ENCODE measurements at places on chromosomes 16 and 17.

DNA sequence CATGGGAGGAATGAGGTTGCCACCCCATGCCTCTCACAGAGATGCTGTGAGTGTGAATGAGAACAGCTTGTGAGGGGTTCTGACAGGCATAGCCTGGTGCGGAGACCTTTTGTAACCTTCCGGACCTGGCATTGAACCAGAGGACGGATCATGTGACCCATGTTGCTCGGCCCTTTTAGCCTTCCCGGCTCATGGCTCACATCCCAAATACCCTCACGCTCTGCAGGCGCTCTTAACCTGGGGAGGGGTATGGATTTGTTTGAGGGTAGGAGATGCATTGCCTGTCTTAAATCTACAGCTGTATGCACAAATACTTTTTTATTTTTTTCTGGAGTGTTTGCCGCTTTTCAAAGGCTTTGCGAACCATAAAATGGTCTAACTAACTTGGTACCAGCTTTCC lies 102.4 kb upstream of the CRHR1 start:
- no peak for DNase-seq

- no peak for DNase-seq
Observed at GRCh38 chr17:77145612-77146245, 5.0 kb downstream of the SEC14L1 start.

DNA sequence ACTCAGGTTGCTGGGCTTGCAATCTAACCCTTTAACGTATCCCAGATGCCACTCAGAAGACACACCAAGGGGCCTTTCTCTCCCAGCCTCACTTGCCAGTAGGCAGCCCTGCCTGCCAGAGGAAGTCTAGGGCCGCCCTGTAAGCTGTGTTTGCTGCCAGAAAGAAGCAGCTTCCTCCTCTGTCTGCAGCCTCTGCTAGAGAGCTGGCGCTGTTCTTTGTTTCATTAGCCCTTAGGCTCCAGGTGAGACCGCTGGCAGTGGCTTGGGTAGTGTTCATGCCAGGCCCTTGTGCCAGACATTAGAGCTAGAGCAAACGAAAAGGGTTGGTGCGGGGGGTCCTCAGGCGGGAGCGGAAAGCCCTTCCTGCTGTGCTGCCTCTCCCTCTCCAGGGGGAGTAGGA lies 8.9 kb downstream of the CTRL start:
- DNase-seq = no peak

DNA sequence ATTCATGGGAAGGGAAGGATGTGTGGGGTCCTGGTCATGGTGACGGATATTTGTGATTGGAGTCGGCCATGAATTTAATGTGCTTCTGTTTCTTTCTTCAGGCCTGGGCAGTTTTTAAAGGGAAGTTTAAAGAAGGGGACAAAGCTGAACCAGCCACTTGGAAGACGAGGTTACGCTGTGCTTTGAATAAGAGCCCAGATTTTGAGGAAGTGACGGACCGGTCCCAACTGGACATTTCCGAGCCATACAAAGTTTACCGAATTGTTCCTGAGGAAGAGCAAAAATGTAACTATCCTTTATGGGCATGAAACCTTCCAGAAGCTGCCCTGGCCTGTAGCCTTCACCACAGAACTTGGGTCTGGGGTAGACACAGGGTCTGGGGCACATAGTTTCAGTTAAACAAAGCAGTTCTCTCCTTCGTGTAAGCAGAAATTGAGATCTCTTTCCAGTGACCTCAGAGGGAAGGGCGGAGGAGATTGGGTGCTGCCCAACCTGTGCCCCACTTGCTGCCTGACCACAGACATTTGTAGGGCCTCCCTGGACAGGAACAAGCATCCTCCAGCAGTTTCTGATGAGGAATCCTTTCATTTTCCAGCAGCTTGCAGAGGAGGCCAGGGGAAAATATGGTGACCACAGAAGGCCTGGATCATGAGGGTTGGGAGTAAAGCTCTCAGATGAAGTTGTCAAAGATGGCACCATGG lies 10.1 kb downstream of the IRF8 start:
- no peak for DNase-seq

- no peak for DNase-seq
Observed at GRCh38 chr16:83870830-83871229, 28.1 kb upstream of the MLYCD start.

DNA sequence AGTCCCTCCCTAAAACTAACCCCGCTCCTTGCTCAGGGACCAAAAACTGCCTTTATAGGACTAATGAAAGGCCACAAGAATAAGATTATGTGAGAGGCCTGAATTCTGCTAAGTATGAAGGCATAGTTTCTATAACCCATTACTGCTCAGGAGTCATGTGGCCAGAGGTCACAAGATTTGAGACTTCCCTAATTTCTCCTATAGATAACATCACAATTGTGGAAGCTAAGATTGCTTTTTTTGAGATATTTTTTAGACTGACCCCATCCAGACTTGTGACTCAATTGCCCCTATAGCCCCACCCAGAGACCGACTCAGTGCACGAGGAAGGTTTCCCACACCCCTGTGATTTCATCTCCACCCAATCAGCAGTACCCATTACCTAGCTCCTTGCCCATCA lies 504.1 kb upstream of the GOT2 start:
- no peak for DNase-seq

DNA sequence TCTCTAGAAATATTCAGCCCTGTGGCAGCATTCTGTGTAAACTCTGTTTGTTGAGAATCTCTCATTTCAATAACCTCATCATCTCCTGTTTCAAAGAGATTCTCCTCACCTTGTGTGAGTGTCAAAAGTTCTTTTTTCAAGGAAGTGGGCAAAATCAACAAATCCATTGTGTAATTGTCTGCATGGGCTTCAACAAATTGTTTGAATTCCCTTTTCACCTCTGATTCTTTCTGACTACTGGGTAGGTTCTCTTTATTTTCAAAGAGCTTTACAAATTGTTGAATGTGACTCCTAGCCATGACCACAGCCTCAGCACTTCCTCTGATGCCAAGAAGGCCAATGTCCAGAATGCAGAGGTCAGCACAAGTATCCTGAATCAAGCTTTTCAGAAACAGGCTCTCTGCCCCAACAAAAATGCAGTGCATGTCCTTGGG lies 48.0 kb downstream of the N4BP1 start:
- no peak for DNase-seq

- DNase-seq = no peak
Observed at GRCh38 chr16:1237990-1238389, 2.5 kb upstream of the TPSAB1 start.

GRCh38 chr17:6666077-6666521 lies 14.5 kb downstream of the C17orf100 start:
- DNase-seq = peak; percentile 87

- no peak for DNase-seq
Observed at GRCh38 chr16:2038382-2039231, 9.0 kb downstream of the NTHL1 start.

GRCh38 chr17:48486557-48486956 lies 44.3 kb downstream of the HOXB1 start:
- no peak for DNase-seq

GRCh38 chr17:57337390-57337789 lies 81.1 kb downstream of the MSI2 start:
- no peak for DNase-seq

GRCh38 chr16:72357910-72358309 lies 186.0 kb upstream of the PMFBP1 start:
- no peak for DNase-seq

DNA sequence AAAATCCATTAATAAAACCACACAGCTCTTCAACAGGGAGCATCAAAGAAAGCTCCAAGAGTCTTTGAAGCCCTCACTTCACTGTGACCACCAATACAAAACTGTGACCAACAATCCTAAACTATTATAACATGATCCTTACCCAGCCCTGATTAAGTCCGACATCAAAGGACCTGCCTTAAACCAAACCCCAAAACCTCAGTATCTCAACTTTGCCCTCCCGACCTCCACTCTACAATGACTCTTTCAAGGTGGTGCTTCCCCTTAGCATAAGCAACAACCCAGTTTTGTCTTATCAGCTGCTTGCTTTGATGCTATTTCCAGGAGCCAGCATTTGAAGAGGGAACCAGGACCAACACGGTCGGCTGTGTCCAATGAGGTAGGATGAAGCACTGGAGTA lies 8.5 kb upstream of the PRSS22 start:
- no peak for DNase-seq

GRCh38 chr17:47220531-47220999 lies 11.4 kb downstream of the MYL4 start:
- DNase-seq = no peak

GRCh38 chr16:9408297-9408878 lies 316.9 kb downstream of the HAPSTR1 start:
- DNase-seq = no peak

GRCh38 chr16:81715358-81716196 lies 63.5 kb upstream of the PLCG2 start:
- DNase-seq = no peak

- DNase-seq = no peak
Observed at GRCh38 chr16:21638573-21638975, 13.8 kb downstream of the IGSF6 start.

GRCh38 chr17:41413353-41413957 lies 10.9 kb downstream of the KRT37 start:
- no peak for DNase-seq

GRCh38 chr16:83685615-83686165 lies 122.1 kb upstream of the HSBP1 start:
- no peak for DNase-seq

DNA sequence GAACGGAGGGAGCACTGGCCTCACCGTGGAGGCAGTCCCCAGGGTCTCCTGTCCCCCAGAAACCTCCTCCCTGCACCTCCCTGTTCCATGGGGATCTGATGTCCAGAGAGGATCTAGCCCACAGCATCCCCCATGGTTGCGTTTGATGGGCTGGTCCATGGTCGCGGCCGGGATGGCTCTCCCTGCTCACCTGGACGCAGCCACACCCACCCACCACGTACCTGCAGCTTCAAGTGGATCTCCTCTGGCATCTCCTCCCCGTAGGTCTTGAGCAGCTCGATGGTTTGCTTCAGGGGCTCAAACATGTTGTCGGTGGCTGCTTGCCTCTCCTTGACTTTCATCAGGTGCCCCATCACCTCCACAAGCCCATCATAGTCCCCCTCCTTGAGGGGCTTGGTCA lies 47.9 kb downstream of the DNAH17 start:
- no peak for DNase-seq

DNA sequence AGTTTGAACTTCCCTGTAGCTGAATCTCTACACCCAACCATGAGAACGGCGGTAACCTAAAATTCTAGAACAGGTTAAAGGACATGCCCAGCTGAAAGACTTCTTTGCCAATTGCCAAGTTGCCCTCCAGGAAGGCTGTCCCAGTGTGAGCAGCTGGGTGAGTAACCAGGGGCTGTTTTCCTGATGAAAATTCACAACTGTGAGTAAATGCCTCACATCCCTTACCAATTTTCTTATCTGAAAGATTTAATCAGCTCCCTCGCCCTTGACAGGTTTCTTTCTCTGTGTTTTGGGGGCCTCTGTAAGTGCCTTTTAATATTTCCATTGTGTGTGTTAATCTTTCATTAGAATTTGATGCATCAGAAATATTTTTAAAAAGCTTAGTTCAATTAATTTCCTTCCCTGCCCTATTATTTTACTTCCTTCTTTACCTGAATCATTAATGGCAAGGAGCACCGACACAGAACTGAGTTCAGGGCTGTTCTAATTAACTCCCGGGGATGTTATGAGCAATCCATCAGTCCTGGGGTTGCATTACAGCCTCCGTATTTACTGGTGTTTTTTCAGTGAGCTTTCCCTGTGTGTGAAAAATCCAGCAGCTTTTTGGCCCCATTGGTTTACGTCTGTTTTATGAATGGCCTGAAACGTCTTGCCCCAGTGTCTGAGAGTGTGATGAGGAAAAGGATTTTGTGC lies 152.9 kb downstream of the CLEC16A start:
- no peak for DNase-seq

- DNase-seq = no peak
Observed at GRCh38 chr17:32222621-32223020, 43.0 kb upstream of the RHBDL3 start.

GRCh38 chr17:35693662-35694061 lies 37.8 kb upstream of the RASL10B start:
- DNase-seq = no peak

DNA sequence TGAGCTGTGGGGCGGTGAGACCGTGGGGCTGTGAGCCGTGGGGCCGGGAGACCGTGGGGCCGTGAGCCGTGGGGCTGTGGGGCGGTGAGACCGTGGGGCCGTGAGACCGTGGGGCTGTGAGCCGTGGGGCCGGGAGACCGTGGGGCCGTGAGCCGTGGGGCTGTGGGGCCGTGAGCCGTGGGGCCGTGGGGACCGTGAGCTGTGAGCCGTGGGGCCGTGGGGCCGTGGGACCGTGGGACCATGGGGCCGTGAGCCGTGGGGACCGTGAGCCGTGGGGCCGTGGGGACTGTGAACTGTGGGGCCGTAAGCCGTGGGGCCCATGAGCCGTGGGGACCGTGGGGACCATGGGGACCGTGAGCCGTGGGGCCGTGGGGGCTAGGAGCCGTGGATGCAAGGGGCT lies 24.6 kb upstream of the PVALEF start:
- DNase-seq = no peak

GRCh38 chr17:7956228-7956965 lies 24.4 kb downstream of the CNTROB start:
- no peak for DNase-seq

DNA sequence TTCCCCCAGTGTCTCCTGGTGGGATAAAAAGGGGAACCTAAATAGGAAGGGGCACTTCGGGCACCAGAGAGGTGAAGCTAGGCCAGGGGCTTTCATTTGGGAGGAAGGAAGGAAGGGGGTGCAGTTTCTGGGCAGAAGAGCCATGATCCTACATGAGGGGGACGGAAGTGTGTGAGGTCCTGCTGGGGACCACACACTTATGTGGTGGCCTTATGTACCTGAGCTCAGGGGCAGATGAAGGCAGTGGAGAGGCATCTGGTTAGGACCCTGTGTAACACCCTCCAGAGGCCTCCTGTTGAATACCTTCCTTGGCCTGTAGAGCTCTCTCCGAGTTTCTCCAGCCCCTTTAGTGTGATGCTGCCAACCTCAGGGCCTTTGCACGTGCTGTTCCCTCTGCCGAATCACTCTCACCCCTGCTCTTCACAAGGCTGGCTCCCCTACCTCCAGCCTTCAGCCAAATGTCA lies 21.2 kb downstream of the IGFBP4 start:
- DNase-seq = no peak

DNA sequence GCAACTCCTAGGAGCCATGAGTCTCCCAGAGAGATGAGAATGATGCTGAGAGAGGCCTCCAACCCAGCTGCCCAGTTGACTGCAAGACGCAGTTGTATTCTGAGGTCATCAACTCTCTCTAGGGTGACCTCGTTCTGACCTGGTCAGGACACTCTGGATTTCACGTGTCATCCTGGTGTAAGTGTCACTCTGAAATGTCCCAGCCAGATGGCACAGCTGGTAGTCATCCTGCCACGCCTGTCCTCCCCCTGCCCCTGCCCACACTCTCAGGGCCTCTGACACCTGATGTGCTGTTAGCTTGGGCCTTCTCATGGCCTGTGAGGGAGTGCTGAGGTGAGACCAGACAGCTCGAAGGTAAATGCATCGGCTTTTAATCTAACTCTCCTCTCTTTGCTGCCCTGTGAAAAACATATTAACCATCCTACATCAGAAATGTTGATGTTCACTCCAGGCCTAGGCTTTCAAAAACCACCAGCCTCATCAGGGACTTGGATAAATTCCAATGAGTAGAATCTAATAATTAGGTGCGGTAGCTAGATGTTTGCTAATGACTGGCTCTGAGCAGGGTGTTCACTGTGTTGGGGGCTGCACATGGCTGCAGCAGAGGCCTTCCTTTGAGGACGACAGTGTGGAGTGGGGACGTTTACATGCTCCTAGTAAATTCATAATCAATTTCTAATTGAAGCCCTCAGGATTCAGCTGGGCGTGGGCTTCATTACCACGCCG lies 13.8 kb downstream of the MLYCD start:
- DNase-seq = no peak

Data from vagina (tissue), 2 donors.